ENCODE measurements at places on chromosomes 13 and 19. TPM values are rescaled to one million over a fixed set of nuclear protein-coding genes. Genes with fewer than 3 reads are reported as not detected.

The RELB gene
- total RNA-seq = 39.4 TPM

The POU2F2 gene
- total RNA-seq = 0.22 TPM

The COX7A1 gene
- not detected for total RNA-seq

The BORCS8 gene
- total RNA-seq = 12.7 TPM

The DDX39A gene
- 101 TPM for total RNA-seq

The RNF17 gene
- total RNA-seq = not detected

The NLRP4 gene
- not detected for total RNA-seq

The ZSCAN22 gene
- total RNA-seq = 1.7 TPM

The CACNG8 gene
- 1.1 TPM for total RNA-seq

The CEP89 gene
- total RNA-seq = 40.5 TPM

The CFAP97D2 gene
- total RNA-seq = not detected

The PSG7 gene
- not detected for total RNA-seq

Measured in A549 treated with ZK216348 at 1 μM for 4 hours (cell line).